Islet precursor cell (in vitro differentiated cells): ENCODE measurements at places on chromosomes 4 and X.

GRCh38 chrX:25241461-25241860, 225.7 kb upstream of the ARX start:
- DNase-seq: no peak

DNA sequence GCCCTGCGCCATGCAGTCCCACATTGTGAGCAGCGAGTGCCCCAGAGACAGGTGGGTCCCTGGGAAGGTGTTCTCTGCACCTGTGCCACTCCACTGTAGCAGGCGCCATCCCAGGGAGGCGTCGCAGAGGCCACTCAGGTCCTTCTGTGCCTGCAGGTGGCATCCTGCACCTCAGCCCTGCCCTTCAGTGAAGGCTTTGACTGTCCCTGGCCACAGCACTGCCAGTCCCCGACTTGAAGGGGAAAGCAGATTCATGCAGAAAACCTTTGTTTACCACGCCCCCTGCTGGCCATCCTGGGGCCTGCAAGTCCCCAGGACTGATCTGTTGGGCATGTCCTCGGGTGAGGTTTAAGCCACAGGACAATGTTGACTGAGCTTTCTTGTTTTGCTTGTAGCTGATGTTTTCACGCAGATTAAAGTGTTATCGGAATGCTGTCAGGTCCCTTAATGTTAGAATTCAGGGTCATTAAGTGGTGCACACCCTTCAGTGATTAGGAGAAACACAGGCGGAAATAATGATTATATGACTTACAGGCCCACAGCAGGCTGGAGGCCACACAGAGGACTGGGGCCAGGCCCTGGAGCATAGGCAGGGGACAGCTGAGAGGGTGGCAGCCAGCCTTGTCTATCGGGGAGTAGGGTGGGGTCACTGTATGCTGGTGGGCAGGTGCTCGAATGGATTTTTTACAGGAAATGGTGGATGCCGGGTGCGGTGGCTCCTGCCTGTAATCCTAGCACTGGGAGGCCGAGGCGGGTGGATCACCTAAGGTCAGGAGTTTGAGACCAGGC, 5.0 kb downstream of the TACC3 start:
- peak; percentile 96 for DNase-seq

- DNase-seq: peak; percentile 59
Measured at GRCh38 chrX:108439961-108440696, 491 bp downstream of the COL4A5 start.

GRCh38 chr4:90345549-90346215, 218.5 kb downstream of the CCSER1 start:
- no peak for DNase-seq

DNA sequence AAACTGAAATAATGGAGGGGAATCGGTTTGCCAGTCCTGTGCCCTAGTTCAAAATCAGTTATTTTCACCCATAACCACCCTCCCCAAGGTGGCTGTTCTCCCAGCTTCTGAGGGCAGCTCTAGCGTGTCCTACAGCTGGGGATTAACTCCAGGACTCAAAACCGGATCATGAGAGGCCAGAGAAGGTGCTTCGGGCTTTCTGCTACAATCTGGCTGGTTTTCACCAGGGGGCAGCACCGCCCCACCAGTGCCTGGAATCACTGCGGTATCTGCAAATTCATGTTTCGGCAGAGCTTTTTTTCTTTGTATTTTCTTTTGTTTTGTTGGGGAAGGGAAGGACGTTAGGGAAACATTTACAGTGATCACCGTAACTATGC, 28.4 kb downstream of the PDHA1 start:
- peak; percentile 75 for DNase-seq

DNA sequence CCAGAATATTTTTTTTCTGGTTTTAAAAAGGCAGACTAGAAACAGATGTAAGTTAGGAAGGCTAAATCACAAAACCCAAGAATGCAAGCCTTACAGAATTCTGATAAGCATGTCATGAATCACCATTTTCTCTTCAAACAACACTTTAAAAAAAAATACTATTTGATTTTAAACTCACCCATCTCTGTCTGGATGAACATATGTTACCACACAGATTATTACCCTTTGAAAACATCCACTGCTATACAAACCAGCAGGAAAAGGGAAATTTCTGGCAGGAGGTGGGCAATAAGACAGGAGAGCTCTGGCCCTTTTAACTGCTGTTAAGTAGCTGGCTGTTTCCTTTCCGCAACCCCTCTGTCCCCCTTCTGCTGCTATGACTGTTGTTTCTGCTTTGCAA, 317.7 kb upstream of the NOCT start:
- no peak for DNase-seq

GRCh38 chr4:177214935-177215334, 94.7 kb upstream of the NEIL3 start:
- no peak for DNase-seq

- no peak for DNase-seq
Measured at GRCh38 chrX:154082396-154083125, 15.0 kb downstream of the MECP2 start.

DNA sequence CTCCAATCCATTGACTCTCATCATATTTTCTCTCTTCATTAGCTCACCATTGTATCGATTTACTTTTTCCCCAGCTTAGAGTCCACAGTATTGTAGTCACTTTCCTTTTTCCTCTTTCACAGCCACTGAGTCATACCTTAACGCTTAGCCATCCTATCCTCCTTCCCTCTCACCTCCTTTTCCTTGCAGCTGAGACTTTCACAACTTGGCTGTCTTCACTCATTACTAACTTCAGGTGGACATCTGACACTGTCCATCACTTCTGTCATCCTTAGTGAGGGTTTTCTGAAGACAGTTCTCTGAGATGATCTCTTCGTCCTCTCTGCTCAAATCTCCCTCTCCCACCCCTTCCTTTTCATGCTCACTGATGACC, 70.5 kb upstream of the ESX1 start:
- DNase-seq: no peak

GRCh38 chr4:1196421-1197183, 24.2 kb upstream of the SPON2 start:
- no peak for DNase-seq

GRCh38 chr4:53653484-53654053, 62.3 kb upstream of the LNX1 start:
- no peak for DNase-seq

GRCh38 chrX:136850441-136851175, 29.9 kb downstream of the RBMX start:
- DNase-seq: no peak

- no peak for DNase-seq
Measured at GRCh38 chr4:128782076-128782715, 27.3 kb upstream of the JADE1 start.

- DNase-seq: no peak
Measured at GRCh38 chrX:23752740-23753415, 9.8 kb upstream of the ACOT9 start.

- no peak for DNase-seq
Measured at GRCh38 chr4:45062935-45063545, 336.7 kb upstream of the GNPDA2 start.

DNA sequence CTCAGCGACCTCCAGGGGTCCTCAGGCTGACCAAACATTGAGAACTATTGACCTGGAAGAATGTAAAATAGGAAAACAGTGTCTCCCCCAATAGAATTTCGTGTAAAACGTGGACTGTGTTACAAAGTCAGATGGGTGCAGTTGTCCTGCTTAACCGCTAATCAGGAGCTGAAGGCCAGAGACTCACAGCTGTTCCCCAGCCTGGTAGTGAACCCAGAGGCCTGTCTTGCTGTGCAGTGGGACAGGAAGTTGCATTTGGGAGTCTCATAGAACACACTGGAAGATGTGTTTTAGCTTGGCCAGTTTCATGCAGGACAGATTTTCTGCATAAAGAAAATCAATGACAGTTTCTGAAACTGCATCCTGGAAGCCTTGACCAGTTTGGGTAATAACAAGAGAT, 151.5 kb downstream of the PTTG2 start:
- no peak for DNase-seq

DNA sequence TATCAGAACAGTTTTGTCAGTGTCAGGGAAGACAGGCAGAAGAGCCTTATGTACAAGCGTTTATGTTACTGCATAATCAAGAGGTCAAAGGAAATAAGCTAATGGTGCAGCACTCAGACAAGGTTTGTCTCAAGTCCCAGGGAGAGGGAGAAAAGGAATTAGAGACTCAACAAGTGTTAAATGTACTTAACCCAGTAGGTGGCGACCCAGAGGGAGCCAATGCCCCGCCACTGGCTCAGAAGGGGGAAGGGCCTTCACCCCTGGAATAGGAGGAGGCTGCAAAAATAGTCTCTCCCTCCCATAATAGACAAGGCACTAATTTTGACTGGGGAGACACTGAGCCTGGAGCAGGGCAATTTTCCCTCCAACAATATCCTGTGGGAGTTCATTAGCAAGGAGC, 14.1 kb upstream of the PAPSS1 start:
- DNase-seq: peak; percentile 69

- DNase-seq: peak; percentile 59
Measured at GRCh38 chrX:13471269-13471668, 98.1 kb upstream of the EGFL6 start.

GRCh38 chrX:111352424-111352823, 59.6 kb downstream of the DCX start:
- DNase-seq: no peak

- DNase-seq: no peak
Measured at GRCh38 chr4:138864961-138865720, 150.4 kb upstream of the NOCT start.

GRCh38 chr4:86918539-86919072, 16.2 kb upstream of the AFF1 start:
- no peak for DNase-seq

DNA sequence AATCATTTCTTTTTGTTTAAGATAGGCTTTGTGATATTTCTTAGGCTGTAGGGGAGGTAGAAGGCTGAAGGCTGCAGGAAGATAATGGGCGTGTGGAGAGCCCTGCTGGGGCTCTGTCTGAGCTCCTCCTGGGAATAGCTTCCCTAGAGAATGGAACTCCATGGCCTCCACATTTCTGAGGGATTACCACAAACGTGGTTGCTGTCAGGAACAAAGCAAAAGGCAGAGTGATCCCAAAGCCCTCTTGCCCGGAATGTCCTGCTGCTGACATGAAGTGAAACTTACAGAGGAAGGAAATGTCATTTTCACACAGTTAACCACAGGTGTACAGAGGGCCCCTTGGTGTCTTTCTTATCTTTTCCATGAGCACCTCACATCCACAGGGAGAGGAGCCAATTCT, 89.3 kb downstream of the DDIT4L start:
- DNase-seq: peak; percentile 61

GRCh38 chrX:154477891-154478477, 1.1 kb downstream of the LAGE3 start:
- DNase-seq: no peak

DNA sequence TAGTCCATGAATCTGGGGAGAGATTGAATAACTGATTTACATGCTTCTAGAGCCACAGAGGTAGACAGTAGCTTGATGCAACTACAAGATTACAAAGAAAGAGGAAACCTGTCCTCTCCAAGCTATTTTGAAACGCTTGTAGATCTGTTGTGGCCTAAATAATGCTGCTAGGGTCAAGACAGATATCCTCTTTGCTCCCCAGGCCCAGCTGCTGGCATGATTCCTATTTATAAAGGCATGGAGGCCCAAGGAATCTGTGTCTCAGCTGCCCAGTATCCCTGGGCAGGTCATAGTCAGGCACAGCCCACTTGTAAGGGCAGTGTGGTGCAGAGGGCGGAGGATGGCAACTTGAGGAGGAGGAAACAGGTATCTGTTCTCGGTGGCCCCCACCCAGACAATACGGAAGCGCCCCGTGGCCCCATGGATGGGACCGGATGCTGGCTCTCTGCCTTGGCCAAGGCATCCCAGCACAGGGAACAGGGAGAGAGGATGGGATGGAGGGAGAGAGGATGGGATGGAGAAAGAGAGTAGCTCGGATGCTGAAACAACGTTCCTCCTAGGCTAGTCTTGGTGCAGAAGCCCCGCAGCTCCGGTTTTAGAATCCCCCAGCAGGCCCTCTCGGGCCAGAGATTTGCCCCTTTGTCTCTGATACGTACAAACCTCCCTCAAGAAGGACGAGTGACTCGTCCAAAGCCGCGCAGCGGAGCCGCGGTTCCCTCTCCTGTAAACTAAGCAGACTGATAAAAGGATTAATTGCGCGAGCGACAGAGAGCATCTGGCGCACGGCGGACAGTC, 767 bp upstream of the SMIM20 start:
- no peak for DNase-seq
